Articular chondrocyte of knee joint (primary cell): ENCODE measurements at places on chromosomes 2 and 18. TPM values are rescaled to one million over a fixed set of nuclear protein-coding genes. Genes with fewer than 3 reads are reported as not detected.

TRIM43 gene
- total RNA-seq, result not detected in 2 replicates

PLEK gene
- 0.13 and 0.32 TPM in 2 replicates for total RNA-seq

RUFY4 gene
- total RNA-seq, result not detected in 2 replicates

MAL gene
- not detected in 2 replicates for total RNA-seq
